ENCODE measurements at places on chromosomes 1 and 21. TPM values are rescaled to one million over a fixed set of nuclear protein-coding genes. Genes with fewer than 3 reads are reported as not detected.

DNA sequence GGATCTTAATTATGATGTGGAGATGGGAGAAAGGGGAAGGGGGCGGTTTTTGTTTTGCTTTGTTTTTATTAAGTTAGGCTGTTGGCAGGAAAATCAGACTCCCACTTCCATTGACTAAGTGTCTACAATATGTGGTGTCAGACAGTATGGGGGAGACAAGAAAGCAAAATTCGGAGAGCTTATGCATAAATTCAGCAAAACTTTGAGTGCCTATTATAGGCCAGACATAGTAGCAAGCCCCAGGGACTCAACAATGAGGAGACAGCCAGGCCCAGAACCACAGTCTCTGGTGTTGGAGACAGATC is 835 bp upstream of the TSPAN2 start:
- peak; percentile 90 for DNase-seq

DNA sequence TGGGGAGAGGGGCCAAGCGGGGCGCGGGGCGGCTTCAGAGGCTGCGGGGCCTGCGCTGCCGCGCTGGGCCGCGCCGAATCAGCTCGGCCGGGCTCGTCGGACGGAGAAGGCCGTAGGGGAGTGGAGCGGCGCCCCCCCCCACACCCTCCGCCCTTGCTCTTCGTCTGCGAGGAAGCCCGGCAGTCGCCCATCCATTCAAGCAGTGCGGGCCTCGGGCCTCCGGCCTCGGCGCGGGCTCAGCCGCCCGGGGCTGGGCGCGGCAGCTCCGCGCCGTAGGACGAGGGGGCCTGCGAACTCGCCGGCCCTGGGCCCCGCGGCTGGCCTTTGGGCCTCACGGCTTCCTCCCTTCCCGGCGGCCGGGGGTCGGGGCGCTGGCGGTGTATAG is 564 bp downstream of the CTPS1 start:
- no peak for DNase-seq

GRCh38 chr21:33339918-33340317 is 15.1 kb downstream of the IFNAR1 start:
- DNase-seq = no peak

- DNase-seq = peak; percentile 48
Measured at GRCh38 chr1:55052221-55053142, 13.1 kb downstream of the PCSK9 start.

Gene FCAMR
- total RNA-seq = not detected

DNA sequence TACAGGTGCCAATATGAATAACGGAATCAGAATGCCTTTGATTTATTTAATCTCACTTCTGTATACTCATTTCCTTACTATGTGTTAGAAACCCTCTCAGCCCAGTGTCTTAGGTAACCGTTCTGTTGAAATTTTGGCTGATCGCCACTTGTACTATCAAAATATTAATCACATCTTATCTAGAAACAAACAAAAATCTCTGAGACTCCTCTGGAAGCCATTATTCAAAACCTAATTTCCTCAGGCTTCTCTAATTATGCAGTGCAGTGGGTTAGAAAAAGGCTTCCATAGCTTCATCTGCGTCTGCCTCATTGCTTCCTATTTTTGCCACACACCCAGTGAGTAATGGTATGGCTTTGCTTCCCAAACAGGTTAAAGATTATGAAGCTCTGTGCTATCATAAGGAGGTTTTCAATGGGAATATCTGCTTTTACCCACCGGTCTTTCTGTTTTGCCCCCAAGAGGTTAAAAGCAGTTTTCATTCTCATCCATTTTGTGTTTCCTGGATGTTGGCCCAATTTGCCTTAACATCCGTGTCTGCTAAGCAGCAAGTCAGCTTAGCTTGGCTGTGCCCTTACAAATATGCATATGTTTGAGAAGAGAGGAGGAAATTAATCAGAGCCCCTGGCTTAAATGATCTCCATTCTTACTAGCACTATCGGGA is 129.6 kb downstream of the RYR2 start:
- no peak for DNase-seq
